ENCODE measurements at places on chromosomes 6 and 20.
A peak's percentile ranks its signal among the peaks of the same experiment; 100 is the strongest.

- peak; percentile 27 for DNase-seq
These were observed 17.1 kb upstream of the CALHM6 start for GRCh38 chr6:116444092-116444491.

DNA sequence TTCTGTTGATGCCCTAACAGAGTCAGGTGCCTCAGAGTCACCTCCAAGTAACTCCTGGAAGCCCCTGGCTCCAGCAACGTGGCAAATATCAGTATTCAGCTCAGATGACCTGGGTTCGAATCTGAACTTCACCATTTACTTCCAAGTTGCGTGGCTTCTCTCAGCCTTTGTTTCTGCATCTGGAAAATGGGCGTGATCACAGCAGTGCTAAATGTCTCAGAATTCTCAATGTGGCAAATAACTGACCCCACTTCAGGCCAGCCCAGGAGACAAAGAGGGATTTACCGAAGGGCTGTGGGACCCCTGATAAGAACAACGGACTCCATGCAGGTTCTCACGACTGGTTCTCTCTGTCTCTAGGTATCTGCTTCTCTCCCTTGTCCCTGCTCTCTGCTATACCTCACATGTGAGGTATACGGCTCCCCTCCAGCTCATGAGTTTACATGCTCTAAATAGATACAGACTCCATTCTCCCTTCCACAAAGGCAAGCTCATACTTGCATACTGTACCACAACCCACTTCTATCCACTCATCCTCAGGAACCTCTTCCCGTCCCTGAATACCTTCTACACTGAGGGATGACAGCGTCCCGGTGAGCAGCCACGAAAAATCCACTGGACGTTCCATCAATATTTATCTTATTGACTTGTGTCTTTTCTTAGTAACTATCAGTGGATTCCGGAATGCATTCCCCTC is 84.1 kb downstream of the SNX5 start:
- DNase-seq: no peak

- DNase-seq: no peak
These were observed 128.8 kb downstream of the CDH26 start for GRCh38 chr20:60086821-60087562.

GRCh38 chr6:68572525-68572924 is 62.6 kb upstream of the ADGRB3 start:
- peak; percentile 47 for DNase-seq

DNA sequence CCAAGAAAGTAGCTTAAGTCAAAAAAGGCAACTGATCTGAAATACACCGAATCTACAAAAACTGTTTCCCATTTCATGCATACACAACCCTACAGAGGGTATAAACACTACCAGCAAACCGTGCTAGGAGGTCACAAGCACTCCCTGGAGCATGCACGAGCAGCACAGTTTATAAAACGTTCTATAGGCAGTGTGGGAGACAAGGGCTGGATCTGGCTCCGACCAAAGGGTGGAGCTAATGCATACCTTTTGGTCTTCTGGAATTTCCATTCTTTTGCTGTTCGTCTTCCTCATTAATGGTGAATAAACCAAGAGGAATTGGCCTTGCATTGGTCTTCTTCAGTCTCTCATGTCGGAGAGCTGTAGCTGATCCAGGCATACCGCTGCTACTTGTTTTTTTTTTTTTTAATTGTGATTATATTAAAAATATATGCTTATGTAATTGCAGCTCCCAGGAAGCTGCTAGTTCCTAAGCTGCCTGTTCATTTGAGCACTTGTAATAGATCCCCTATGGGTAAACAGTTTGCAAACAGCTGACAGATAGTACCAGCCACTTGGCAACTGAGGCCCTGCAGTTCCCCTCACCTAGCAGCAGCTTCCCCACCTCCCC is 24.5 kb downstream of the MAP7 start:
- no peak for DNase-seq

DNA sequence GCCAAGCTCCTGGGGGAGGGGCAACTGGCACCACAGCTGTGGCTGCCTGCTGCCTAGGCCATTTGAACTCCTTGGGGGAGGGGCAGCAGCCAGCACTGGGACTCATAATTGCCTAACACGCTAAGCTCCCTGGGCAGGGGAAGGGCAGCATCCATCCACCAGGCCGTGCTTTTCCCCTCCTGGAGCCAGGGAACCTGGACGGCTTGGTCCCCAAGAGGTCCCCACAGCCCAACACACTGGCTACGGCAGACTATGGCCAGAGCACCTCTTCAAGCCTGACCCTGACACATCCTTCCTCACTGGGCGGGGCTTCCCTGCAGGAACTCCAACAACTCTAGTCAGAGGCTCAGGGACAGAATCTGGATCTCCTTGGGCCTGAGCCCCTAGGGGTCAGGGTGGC is 269.4 kb downstream of the RNF144B start:
- no peak for DNase-seq

- DNase-seq: no peak
These were observed 233.2 kb downstream of the ARHGAP18 start for GRCh38 chr6:129476810-129477209.

Data from A549 (cell line).